ENCODE measurements at places on chromosomes 11 and 22.

- no peak for DNase-seq
Observed at GRCh38 chr11:119251114-119251513, 45.0 kb downstream of the CBL start.

DNA sequence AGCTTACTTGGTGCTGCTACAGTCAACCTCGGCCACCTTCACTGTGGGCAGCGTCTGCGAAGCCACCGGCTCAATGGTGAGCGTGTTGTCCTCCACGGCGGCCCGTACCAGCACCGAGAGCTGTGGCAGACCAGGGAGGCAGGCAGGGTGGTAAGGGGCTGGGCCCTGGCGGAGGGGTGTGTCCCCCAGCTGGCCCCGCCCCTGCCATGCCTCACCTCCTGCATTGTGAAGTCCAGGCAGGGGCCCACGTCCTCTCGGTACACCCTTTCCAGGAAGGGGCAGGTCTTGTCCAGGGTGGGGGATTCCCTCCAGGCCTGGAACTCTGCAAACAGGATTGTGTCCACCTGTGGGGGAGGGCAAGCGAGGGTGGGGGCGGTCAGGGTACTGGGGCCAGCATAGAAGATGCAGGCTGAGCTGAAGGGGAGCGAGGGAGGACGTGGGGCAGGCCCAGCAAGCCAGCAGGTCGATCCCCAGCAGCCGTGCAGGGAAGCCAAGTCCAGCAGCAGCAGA lies 12.8 kb downstream of the RAB3IL1 start:
- DNase-seq, result peak; percentile 68

DNA sequence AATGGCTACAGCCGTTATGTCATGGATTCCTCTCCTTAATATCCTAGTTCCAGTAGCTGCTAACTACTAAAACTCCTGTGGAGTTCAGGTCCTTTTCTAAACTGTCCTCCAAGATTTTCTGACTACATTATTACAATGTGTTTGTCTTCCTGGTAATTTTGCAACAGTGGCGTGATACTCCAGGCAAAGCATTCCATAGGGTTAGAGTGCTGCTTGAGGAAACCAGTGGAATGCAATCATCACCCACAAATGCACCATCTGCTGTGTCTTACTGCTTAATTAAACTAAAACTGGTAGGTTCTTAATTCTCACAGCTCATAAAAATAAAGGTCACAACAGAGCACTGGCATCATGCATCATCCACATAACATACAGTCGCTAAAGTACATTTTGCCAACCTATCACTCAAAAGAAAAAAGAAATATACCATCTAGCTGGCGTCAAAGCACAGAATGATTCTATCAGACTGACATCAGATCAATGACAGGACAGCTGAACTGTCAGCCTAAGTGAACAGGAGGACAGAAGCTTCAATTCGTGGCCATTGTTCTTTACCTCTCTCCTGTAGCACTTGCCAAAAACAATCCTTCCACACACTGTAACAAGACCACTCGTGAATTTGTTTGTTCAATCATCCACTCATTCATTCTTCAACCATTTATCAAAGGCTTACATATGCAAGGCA lies 182.5 kb downstream of the CADM1 start:
- no peak for DNase-seq

DNA sequence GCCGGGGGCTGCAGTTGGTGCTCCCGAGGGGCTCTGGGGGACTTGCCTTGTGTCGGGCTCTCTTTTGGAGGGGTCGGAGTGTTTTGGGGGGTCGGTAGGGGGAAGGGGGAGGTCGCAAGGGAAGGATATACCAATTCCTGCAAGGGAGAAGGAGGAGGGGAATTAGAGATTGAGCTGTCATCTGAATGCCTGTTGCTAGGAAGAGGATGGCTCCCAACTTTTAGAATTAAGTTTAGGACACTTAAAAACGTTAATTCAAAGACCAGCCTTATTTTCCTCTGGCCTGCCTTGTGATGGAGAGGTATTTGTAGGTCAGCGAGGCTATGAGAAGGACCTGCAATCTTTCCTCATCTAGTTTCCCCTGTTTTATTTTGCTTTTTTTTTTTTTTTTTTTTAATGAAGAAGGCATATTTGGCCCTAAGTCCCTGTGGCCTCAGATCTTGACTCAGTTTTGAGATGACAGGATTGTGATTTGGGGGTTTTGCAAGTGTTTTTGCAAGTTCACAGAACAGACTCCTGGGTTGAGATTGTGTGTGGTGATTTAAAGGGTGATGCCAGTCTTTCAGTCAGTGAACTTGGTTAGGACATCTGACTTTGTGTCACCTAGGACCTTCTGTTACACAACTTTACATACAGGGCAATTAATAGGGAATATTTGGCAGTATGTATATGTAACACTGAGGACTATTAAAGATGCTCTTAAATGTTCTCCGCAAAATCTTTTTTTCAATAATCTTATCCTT lies 672 bp downstream of the TMEM135 start:
- no peak for DNase-seq

GRCh38 chr11:12556788-12557384 lies 117.3 kb upstream of the TEAD1 start:
- peak; percentile 73 for DNase-seq

- DNase-seq, result no peak
Observed at GRCh38 chr22:45608763-45609180, 62.9 kb upstream of the ATXN10 start.

DNA sequence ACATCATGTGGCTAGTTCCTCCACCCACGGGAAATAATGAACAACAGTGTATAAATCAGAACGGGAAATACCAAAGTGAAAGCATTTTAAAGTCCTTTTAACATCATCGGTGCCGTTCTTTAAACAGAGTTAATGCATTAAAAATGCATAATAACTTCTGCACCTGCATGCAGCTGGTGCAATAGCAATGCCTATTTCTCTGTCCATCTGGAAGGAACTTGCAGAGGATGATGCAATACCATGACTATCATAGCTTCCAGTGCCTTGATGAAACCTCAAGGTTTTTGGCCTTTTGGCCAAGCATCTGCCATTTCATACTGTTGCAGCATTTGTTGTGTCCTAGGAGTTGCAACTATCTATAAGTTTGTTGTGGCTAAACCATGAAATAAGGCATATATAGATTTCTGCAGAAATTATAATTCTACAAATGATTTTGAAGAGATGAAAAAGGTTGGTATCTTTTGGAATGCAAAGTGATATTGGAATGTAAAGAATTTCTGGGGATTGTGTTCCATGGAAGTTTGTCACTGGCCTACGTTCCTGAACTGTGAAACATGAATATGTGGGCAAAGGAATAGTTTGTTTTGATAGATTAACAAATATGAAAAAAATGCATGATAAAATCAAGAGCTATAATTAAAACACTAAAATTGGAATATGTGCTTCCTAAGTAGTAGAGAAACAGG lies 9.8 kb upstream of the EIF3F start:
- no peak for DNase-seq

- DNase-seq, result no peak
Observed at GRCh38 chr22:42356533-42356932, 75.7 kb downstream of the NFAM1 start.

- DNase-seq, result no peak
Observed at GRCh38 chr11:28739489-28740280, 631.5 kb downstream of the METTL15 start.

DNA sequence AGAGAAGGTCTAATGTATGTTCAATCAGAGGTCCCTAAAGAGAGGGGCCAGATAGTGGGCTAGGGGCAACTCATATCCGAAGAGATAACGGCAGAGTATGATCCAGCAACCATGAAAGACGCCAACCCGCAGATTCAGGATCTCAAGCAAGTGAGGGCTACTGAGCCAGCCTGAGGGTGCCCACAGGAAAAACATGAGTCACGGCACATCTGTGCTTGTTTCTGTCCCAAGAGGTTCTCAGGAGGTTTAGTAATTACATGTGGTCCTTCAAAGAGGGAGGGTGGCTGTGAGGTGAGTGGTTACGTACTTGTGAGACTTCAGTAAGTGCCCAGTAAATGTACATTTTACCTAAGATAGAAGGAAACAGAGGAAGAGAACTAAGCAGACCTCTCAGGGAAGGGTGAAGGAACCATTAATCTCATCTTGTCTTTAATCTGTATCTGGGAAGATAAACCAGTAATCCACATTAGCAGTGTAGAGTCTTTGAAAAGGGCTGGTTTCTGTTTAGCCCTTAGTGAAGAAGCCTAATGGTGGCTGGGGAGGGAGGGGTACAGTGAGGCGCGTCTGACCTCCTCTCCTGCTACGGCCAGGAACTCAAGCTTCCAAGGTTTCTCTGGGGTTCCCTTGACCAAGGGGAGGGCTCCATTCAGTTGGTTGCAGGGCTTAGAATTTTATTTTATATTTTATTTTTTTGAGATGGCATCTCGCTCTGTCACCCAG lies 10.2 kb downstream of the SIRT3 start:
- DNase-seq, result no peak

GRCh38 chr11:63906585-63906984 lies 10.4 kb downstream of the RCOR2 start:
- peak; percentile 43 for DNase-seq

DNA sequence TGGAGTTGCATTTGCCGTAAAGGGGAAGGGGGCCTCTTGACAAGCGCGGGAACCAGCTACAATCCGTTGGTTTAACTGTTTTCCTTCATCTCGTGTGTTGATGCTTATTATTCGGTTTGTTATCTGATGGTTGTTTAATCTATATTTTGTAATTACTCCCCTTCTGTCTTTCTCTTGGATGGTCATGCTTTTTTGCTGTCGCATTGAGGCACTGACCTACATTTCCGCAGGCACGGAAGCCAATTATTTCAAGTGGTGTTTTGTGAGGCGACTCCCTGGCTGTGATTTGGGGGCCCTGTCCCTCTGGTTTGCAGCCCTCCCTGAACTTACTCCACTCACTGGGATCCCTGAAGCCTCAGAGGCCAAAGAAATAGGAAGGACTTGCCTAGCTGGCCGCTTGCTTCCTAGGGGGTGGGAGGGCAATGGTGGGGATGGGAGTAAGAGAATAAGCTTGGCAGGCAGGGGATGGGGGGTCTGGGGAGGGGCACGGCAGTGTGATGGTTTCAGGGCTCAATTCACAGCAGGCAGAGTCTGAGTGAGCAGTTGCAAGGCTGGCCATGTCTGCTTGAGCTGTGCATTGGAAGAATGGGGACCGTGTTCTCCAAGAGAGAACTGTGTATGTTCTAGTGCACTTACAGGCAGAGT lies 165.8 kb upstream of the B3GAT1 start:
- no peak for DNase-seq

DNA sequence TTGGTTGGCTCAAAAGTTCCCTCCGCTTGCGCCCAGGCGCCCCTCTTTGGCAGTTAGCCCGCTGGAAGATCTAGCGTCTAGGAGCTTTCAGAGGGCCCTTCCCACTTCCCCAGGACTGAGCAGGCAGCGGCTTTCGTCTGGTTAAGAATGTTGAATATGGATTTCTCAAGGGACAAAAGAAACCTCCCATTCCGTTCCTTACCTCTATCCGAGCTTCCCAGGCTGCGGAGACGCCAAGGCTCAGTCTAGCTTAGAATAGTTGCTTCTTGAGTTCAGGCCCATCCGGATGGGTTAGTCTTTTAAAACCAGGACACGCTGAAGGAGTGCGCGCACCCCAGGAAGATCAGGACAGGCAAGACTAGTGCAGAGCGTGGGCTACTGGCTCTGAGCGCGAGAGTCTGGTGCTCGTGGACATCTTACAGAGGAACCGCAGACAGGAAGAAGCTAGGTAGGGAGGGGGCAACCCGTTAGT lies 1.6 kb downstream of the NELL1 start:
- no peak for DNase-seq

DNA sequence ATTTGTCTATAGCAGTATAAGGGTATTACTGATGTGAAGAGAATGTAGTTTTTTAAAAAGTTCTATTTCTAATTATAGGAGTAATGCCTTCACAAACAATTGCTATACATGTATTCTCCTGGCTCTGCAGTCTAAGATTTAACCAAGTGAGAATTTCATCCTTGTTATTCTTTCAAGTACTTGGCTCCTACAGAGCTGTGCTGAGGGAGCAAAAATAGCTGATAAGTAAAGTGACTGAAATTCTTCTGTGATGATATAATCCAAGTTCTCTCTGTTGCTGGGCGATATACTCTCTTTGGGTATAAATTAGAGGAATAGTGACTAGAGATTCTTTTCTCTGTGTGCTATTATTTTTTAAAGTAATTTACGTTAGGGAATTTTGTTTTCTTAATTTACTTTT lies 68.0 kb downstream of the PGR start:
- DNase-seq, result no peak
